ENCODE measurements at places on chromosomes 7 and 10.

GRCh38 chr10:15293862-15294842, 76.9 kb downstream of the FAM171A1 start:
- no peak for DNase-seq

GRCh38 chr7:122988333-122988732, 7.2 kb downstream of the TAS2R16 start:
- DNase-seq = no peak

DNA sequence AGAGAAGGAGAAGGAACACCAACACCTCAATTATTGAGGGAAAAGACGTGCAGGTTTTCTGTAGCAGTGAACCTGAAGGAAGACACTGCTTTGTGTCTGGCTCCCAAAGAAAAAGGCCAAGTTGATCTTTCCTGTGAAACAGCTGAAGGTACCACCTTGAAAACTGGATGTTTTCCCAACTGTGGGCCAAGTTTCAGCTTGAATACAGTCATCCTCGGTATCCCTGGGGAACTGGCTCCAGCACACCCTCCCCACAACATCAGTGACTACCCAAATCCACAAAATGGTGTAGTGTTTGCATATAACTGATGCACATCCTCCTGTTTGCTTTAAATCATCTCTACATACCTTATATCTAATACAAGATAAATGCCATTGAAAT, 297.0 kb upstream of the PITRM1 start:
- no peak for DNase-seq

DNA sequence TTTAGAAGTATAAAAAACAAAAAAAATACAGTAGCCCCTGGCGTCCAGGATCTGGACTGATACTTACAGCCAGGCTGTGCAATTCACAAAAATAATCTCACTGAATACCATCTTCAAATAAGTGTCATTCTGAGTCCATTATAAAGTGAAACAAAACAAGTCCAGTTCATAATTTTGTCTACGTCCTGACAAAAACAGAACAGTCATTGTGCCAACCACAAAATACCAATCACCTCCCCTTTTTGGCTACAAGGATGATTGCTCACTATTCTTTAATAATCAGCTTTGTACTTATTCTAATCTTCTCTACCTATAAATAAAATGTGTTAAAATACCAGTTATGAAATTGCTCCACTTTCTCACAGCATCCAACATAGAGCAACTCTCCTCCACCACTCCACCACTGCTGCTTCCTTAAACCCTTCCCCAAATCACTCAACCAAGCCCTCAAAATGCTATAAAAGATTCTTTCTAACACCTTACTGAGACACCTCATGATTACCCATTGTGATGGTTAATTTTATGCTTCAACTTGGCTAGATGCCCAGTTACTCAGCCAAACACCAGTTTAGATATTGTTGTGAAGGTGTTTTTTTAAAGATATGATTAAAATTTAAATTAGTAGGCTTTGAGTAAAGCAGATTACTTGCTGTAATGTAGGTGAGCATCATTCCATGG, 479.8 kb upstream of the SEMA3A start:
- DNase-seq = no peak

DNA sequence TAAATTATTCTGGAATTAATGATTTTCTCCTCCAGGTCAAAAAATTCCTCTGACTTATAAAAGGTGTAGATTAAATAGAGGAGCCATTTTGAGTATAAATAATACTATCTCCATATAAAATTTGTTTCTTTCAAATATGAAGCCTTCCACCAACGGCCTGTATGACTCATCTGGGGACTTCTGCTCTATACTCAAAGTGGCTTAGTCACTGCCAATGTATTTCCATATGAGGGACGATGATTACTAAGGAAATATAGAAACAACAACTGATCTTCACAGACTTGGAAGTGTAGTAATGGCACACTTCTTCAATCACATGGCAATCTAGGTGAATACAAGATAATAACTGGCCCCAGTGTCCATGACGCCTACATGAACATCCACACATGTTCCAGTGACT, 335.6 kb upstream of the HGF start:
- no peak for DNase-seq

DNA sequence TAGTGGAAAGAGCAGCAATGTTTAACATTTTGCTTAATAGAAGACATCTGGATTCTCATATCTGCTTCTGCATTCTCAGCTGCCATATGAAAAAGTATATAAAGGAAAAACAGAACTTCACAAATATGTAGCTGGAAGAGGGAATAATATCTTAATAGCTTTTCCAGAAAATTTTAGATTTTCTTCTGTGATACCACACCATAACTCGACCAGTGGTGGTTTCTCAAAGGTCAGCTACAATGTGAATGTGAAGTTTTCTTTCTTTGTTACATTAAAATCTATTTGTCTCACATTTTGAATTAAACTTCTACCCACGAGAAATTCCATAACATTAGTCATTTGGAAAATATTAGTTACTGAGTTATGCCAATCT, 339.8 kb downstream of the PARD3 start:
- DNase-seq = no peak

GRCh38 chr10:60444494-60445064, 54.9 kb upstream of the ANK3 start:
- DNase-seq = no peak

DNA sequence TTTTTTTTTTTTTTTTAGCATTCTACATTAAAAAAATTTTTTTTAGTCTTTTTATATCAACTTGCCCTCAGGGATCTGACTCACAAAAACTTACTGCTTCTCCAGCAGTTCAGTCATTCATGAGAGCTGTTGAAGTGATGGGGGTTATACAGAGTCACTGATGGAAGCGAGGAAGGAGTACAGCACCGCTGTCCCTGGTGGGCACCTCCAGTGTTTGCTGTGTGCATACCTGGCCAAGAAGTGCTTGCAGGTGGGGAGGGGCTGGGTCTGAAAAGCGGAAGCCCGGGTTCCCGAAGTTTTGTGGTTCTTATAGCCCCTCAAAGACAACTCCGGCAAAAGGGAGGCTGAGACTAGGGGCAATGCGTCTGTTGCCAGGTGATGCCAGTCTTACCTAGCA, 46.2 kb downstream of the MINDY4 start:
- DNase-seq = no peak

GRCh38 chr7:25026156-25026555, 46.2 kb upstream of the OSBPL3 start:
- no peak for DNase-seq

GRCh38 chr10:775245-776075, 86.0 kb upstream of the DIP2C start:
- DNase-seq = no peak

GRCh38 chr7:87152897-87153641, 816 bp downstream of the DMTF1 start:
- DNase-seq = no peak

DNA sequence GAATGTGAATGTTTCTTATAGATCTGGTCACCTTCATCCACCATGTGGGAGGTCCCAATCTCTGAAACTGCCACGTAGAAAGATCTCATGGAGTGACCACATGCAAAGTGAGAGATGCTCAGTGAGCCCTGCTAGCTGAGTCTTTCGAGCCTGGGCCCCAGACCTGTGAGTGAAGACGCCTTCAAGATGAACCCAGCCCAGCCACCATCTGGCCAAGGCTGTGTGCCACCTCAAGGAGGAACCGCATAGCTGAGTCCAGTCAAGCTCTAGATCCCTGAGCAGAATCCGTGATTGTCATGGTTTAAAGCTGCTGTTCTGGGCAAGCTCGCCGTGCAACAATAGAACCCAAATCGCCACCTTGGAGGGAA, 20.2 kb upstream of the PPIF start:
- DNase-seq = no peak

GRCh38 chr10:17918187-17918903, 33.4 kb upstream of the SLC39A12 start:
- no peak for DNase-seq

- no peak for DNase-seq
Observed at GRCh38 chr10:92103376-92104090, 180.0 kb downstream of the BTAF1 start.

DNA sequence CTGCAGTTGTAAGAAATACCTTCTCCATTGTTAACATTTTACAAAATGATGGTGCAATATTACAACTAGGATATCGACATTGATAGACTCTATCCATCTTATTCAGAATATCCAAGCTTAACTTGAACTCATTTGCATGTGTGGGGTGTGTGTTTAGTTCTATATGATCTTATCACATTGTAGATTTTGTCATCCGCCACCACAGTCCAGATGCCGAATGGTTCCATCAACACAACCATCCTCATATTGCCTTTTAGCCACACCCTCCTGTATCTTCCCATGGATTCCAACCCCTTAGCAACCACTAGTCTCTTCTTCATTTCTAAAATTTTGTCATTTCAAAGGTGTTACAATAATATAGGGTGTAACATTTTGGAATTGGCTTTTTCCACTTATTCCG, 452.9 kb upstream of the AKR1E2 start:
- no peak for DNase-seq

DNA sequence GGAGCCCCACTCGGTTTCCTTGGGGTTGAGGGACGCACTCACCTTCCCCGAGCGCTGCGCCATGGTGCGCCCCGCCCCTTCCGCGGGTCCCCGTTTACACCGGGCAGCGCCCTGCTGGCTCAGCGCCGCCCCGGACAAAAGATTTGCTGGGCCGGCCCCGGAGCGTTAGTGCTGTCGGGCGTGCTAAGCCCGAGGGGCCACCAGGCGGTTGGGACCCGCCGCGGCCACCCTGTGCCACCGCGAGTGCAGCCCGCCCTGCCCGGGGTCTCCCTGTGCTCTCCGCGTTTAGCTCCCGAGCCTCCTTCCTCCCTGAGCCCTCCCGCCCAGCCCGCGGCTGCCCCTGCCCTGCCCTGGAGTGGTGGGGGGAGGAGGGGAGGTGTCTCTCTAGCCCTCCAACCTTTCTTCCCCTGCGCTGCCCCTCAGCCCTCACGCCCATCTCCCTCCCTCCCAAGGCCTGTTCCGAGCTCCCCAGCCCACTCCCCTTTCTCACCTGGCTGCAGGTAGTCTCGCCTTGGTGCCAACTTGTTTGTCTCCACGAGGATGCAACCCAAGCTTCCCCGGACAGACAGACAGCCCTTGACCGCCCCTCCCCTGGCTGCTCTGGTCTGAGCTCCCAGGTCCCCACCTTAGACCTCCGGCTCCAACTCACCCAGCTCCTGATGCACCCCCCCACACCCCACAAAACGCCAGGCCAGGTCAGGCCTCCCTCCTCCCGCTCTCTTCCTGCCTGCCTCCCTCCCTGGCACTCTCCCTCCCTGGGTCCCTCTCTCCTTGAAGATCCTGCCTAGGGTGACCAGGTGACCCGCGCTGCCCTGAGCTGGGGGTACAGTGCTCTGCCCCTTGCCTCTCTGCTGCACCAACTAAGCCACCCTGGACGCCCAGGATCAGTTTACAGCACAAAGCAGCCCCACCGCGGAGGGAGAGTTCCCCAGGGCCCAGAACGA, at the start of gene CRYGN:
Gene CRYGN, minus strand, starts transcription at position 287 of the 944 bp plus-strand sequence. Its CDS starts 224 bp downstream, at position 63.
- no peak for DNase-seq

GRCh38 chr7:75718390-75719031, 20.2 kb downstream of the HIP1 start:
- DNase-seq = no peak

DNA sequence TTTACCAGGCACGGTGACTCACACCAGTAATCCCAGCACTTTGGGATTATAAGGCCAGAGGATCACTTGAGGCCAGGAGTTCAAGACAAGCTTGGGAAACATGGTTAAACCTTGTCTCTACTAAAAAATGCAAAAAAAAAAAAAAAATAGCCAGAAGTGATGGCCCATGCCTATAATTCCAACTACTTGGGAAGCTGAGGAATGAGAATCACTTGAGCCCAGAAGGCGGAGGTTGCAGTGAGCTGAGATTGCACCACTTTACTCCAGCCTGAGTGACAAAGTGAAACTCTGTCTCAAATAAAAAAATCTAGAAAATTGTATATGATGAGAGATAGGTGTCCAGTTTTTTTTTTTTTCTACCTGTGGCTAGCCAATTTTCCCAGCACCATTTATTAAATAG, 578.2 kb downstream of the ANKRD7 start:
- no peak for DNase-seq

DNA sequence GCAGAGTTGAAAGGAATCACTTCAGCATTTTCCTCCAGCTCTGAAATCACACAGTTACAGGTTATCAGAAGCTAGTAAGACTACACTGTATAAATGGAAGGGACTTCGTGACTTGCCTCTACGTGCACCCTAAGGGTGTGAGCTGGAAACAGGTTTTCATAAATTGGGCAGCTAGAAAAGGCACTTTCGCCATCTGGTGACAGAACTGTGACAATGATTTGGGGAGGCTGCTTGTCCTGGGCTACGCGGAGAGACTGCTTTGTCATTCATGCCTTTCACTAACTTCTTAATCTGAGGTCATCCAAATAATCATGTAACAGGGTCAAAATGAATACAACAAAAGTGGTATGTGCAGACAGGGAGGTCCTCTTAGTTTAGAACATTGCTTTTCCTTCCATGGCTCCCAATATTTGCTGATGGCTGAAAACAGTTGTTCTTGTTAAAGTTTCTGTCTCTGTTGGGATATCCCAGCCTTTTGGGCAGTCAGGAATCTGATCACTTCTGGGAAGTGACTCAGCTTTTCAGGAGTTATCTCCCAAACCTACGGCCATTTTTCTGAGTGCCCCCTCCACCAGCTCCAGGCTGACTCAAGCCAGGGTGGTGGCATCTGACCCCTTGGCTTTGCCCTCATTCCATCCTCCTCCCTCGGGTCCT, 17.8 kb downstream of the VWC2 start:
- no peak for DNase-seq

DNA sequence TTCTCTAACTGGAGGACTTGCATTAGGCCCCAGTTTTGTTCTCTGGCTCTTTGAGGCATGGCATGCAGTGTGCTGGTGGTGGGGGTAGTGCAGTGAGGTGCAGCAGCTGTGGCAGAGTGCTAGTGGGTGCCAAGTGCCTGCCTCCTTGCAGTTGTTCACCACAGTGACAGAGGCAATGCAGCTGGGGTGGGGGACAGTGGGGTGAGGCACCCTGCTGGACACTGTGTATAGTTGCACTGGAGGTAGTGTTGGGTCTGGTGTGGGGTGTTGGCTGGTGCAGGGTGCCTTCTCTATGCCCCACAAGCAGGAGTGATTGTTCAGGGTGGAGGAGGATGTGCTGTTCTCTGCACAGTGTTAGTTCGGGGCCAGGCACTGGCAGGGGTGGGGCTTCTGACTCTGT, 21.7 kb upstream of the KEL start:
- DNase-seq = no peak

DNA sequence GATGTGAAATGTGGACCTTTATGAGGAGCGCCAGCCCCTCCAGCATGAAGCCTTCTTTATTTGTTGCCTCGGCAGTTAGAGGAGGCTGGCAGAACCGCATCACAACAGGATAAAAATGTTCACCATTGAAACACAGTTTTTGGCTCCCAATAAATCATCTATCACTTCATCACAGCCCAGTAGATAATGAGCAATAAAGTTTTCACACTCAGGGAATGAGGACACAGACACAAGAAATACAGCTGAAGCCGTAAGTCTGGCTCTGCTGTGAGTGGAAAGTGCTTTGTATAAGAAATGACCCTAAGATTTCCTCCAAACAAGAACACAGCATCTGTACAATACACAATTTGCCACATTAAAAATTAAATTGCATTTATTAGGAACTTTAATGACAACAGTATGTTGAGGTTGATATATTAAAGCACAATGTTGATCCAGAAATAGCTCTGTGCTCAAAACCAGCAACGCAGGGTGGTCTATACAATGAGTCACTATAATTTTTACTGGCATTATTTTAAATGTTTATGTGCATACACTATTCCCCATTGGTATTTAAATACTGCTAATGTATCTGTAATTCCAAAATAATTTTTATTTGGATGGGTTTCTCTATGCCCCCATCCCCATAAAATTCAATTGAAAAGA, 301.8 kb upstream of the MGMT start:
- no peak for DNase-seq

Measured in ascending aorta (tissue), 2 donors.